Thoracic aorta (tissue), 2 donors: ENCODE measurements at places on chromosomes 5 and 9. TPM values are rescaled to one million over a fixed set of nuclear protein-coding genes. Genes with fewer than 3 reads are reported as not detected.

DNA sequence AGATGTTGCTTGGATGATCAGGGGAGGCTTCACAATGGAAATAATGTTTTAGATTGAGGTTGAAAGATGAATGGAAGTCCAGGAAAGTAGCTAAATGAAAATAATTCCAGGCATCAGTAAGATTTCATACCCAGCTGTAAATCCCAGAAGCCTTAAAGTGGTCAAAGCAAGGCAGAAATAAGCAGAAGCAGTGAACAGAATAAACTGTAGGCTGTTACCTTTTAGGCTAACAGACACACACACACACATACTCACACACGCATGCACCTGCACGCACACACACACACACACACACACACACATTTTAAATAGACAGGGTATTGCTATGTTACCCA is 175.3 kb downstream of the WDR70 start:
- DNase-seq: no peak

The GOLGA2 gene
- total RNA-seq: 115 TPM

The BDP1 gene
- 47.8 TPM for total RNA-seq

DNA sequence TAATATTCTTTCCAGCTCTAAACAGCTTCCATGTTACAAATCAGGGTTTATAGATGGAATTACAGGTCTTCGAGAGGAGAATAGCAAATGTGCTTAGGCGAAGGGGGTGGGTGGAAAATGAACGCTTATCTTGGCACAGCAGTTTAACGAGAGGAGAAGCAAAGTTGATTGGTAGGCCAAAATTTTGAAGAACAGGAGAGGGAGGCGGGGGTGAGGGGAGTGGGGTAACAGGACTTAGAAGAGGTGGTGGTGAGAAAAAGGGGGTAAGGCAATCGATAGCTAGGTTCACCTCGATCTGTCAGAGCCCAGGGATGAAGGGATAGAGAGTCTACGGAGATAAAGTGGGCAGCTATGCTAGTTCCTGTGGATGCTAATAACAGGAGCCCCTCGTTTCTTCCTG is 764 bp downstream of the ANKRA2 start:
- DNase-seq: no peak
